ENCODE measurements at places on chromosomes 2 and 18.

DNA sequence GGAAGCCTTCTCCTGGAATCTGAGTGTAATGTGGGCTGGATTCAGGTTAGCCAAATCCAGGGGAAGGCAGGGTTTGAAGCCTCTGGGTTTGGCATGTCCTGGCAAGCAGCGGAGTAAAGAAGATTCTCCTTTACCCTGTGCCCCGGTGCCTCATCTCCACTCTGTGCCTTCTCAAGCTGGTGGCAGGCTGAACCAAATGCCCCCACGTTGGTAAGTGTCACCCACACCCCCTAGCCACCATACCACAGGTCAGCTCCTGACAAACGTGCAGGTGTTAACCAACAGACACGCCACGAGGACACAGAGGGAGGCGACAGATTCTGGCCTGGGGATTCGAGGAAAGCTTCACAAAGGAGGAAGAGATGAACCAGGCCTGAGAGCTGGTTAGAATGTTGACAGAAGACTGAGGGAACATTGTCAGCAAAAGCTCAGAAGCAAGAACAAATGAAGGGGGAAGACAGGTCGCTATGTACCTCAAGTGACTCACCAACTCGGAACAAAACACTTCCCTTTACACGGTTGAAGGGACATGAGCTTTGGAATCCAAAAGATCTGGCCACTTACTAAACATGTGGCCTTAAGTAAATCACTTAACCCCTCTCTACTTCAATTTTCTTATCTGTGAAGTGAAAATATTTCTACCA, 85.2 kb upstream of the LCLAT1 start:
- no peak for DNase-seq

- DNase-seq, result no peak
Observed at GRCh38 chr2:218063486-218063885, 5.6 kb upstream of the RUFY4 start.

DNA sequence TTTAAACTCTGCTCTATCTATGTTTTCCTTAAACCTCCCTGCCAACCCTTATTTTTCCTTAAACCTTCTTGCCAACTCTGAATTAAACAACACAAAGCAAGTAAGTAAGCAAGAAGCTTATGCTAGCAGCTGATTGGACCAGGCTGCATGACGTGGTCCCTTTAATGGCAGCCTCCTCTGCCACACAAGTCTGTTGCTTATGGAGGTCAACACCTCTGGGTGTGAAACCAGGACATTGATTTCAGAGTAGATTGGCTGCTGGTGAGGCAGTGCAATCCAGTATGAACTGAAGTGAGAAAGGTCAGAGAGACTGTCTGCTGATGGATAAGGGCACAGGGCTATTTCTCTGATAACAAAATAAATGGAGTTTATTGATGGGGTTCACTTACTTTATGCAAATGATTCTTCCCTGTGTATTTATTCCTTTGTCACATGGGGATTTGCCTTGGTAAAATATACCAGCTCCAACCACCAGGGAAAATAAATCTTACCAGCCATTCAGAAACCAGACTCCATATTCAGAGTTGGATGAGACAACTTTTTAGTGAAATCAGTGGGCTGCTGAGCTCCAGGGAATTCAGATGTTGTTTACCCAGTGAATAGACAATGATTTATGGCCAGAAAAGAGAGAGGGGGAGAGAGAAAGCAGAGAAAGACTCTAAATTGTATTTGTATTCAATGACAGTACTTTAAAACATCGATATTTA, 112.2 kb upstream of the NCKAP5 start:
- peak; percentile 8 for DNase-seq

- DNase-seq, result no peak
Observed at GRCh38 chr2:140994856-140995255, 1136.0 kb downstream of the LRP1B start.

DNA sequence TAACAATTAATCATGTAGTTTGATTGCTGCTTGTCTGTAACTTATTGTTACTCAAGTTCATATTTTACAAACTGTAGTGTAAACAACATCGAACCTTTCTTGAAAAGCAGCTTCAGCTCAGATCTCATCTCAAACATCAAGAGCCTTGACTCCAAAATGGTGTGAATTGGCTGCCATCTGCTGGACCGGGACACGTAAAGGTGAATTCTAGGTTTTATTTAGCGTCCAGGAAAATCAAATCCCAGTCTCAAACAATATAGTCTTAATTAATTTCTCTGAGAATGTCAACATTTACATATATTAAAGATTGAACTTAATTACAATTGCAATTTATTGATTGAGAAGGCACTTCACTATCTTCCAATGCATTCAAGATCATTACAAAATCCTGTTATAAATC, 453.0 kb downstream of the GALR1 start:
- DNase-seq, result peak; percentile 49

- DNase-seq, result no peak
Observed at GRCh38 chr2:27802547-27802946, 31.0 kb downstream of the MRPL33 start.

- no peak for DNase-seq
Observed at GRCh38 chr2:88053934-88054781, 1.4 kb downstream of the KRCC1 start.

DNA sequence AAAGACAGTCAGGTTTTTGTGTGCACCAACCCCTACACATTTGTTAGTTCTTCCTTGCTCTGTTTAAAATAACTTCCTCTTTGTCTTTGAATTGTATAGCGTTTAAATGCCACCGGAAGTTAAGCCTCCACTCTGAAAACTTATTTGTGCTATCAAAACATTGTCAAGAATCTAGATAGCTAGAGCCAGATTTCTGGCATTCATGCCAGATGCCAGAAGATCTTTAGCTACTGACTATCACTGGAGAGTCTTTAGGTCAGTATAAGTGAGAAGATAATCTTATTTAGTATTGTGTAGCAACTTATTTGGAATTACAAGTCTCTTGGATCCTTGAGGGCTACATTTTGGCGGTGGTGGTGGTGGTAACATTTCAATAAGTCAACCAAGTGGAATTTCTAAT, 63.4 kb upstream of the ADAM23 start:
- no peak for DNase-seq

- no peak for DNase-seq
Observed at GRCh38 chr18:23822590-23823385, 133.5 kb downstream of the LAMA3 start.

DNA sequence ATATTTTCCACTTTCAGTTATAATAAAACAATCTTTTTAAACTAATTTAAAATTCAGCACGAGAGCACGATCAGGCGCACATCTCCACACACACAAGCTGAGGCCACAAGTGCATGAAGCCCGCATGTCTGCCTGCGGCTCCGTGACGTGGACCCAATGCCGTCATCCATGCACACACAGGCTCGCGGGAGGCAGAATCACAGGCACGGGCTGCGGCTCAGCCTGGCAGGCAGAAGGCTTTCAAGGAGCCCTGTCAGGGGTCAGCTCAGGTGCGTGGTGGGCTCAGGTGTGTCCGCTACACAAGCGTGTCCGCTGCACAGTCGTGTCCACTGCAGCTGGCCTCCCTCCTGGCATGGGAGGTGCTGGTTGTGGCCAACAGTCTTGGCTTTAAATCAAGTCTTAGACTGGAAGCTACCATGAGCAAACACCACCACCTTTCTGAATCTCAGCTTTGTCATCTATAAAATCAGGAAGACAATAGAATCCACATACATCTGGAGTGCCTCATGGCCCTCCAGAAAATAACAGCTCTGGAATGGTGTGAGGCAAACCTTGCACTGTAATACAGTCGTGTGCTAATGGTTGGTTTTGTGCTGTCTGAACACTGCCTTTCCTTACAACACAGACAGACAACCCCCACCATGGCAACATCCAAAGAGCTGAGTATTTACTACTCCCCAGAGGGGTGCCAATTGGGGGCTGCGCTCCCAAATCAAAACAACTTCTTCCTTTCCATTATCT, 210.1 kb downstream of the NDUFA10 start:
- no peak for DNase-seq

- DNase-seq, result no peak
Observed at GRCh38 chr2:14536976-14537375, 95.5 kb upstream of the LRATD1 start.

DNA sequence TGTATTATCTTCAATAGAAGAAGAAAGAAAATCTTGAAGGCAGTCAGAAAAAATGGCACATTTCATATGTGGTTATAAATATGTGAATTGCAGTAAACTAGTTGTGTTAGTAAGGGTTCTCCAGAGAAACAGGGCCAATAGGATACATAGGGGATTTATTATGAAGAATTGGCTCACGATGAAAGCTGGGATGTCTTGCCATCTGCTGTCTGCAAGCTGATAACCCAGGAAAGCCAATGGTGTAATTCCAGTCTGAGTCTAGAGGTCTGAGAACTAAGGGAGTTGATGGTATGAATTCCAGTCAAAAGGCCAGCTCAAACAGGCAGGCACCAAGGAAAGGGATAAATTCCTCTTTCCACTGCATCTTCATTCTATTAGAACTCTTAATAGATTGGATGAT, 362.4 kb downstream of the KCNJ3 start:
- DNase-seq, result no peak

- DNase-seq, result no peak
Observed at GRCh38 chr2:62505109-62505749, 766 bp downstream of the TMEM17 start.

DNA sequence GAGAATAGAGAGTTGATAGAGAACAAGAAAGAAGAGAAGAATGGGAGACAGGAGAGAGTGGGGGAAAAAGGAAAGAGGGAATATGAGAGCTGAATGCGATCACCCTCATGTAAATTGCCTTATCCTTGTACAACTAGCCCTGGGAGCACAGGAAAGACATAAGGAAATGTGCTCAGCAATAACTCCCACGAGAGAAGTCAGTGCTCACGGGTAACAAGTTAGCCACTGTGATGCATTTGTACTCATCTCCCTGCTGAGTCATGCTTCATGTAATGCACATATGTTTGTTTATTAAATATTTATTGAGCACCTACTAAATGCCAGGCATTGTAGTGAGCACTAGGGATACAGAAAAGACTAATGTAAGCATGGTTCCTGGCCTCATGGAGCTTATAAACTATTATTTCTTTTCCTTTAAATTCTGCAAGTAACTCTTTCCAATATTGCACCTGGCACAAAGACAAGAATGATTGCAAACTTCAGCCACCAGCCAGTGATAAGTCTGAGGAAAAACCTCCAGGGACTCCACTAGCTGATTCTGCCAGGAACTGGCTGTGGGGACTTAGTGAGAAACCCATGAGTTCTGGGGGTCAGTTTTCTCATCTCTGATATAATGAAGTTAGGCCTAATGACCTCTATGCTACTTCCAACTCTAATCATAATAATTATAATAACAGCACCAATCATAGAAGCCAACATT, 124.1 kb downstream of the LNPK start:
- no peak for DNase-seq

DNA sequence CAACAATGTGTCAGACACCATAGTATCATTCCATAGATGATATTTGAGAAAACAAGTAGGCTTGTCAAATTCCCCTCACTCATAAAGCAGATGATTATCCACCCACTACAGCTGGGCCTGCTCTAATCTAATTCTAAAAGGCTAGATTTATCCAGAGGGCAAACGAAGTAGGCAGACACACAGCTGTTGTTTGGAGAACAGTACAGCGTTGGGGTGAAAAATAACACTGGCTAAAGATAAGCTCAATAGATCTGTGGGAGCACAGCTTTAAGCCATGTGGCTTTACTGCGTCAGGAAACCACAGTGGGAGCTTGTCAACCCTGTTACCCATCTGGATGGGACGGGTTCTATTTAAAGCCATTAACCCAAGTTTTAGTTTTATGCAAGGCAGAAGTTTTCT, 48.9 kb upstream of the COBLL1 start:
- DNase-seq, result no peak

- no peak for DNase-seq
Observed at GRCh38 chr2:54464341-54464740, 8.2 kb downstream of the SPTBN1 start.

- no peak for DNase-seq
Observed at GRCh38 chr2:5520463-5520972, 171.7 kb upstream of the SOX11 start.

- DNase-seq, result no peak
Observed at GRCh38 chr2:149612122-149612521, 24.5 kb upstream of the MMADHC start.

GRCh38 chr2:196742685-196743084, 56.8 kb downstream of the GTF3C3 start:
- no peak for DNase-seq

DNA sequence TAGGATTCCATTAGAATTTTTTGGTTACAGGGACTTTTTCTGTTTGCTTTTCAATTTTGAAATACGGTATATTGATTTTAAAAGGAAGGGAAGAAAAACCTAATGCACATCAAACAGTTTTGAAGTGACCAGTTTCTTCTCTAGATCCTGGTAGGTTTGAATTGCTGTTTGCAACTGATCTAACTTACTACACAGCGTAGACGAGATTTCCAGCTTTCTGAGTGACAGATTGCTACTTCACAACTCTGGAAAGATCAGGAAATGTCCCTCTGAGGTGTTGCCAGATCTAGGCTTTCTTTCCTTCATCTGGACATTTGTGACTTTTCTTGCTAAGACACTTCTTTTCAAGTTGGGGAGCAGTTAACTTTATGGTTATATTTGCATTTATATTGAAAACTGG, 112.2 kb downstream of the DIS3L2 start:
- no peak for DNase-seq

- no peak for DNase-seq
Observed at GRCh38 chr2:86017901-86018896, 87.5 kb downstream of the POLR1A start.

DNA sequence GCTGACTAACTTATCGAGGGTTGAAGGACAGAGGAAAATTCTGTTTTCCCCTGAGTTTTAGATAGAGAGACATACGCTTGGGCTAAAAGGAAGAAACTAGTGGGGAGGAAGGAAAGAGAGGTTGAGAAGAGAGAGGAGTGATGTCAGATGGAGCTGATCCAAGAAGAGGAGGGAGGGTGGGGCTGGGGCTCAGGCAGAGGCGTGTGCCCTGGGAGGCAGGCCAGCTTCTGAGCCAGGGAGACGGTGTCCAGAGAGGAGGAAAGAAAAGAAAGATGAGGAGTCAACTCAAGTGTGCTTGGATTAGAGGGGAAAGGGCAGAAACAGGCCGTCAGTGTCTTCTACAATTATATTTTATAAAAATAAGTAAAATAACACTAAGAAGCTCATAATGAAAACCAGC, 56.2 kb downstream of the EMILIN2 start:
- DNase-seq, result no peak

GRCh38 chr18:76602191-76602590, 107.1 kb upstream of the ZNF516 start:
- DNase-seq, result no peak

DNA sequence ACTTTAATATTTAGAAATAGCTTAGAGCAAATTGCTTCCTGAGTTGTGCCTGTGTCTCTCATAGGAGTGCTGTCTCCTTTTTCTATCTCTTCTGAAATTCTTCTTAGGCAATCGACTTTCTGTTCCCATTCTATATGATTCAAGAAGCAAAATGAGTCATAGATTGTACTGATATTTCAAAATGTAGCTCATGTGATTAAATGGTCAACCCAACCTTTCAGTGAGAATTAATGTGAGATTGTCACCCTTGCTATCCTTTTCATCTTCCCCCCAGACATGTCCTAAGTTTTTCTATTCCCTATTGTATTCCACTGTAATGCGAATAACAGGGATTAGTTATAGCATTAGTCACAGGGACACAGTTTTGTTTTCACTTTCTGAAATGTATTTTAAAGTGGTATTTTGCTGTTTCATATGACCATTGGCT, 413.6 kb downstream of the THSD7B start:
- DNase-seq, result no peak

- DNase-seq, result no peak
Observed at GRCh38 chr2:232230560-232230959, 148.0 kb upstream of the ALPP start.
